Thoracic aorta endothelial cell (primary cell): ENCODE measurements at places on chromosomes 4 and X. TPM values are rescaled to one million over a fixed set of nuclear protein-coding genes. Genes with fewer than 3 reads are reported as not detected.

The PABPC1L2A gene
- not detected in 2 replicates for total RNA-seq

The PWWP3B gene
- total RNA-seq, result 1.1 and 1.3 TPM in 2 replicates

The PTPN13 gene
- 7.2 and 7.7 TPM in 2 replicates for total RNA-seq

The SUPT20HL2 gene
- total RNA-seq, result 0.07 TPM in 1 of 2 replicates, not detected in the other

The MID1 gene
- 18.1 and 30.5 TPM in 2 replicates for total RNA-seq

The TRPC3 gene
- under 0.01 TPM in 1 of 2 replicates, not detected in the other for total RNA-seq

The S100G gene
- total RNA-seq, result not detected in 2 replicates

The CFAP47 gene
- total RNA-seq, result 0.13 TPM in 1 of 2 replicates, not detected in the other

The ZDHHC15 gene
- total RNA-seq, result 0.14 and 0.40 TPM in 2 replicates

The CLCN4 gene
- 13.0 and 17.4 TPM in 2 replicates for total RNA-seq

The DMRTC1B gene
- not detected in 2 replicates for total RNA-seq

The ABLIM2 gene
- 0.36 and 0.80 TPM in 2 replicates for total RNA-seq

The SRPK3 gene
- total RNA-seq, result not detected in 2 replicates

The PRICKLE3 gene
- total RNA-seq, result 4.8 and 7.5 TPM in 2 replicates

The HPGD gene
- total RNA-seq, result not detected in 2 replicates

The KLHL8 gene
- 17.3 and 18.2 TPM in 2 replicates for total RNA-seq

The TBC1D8B gene
- total RNA-seq, result 9.0 and 10.4 TPM in 2 replicates

The INTU gene
- 5.6 and 6.5 TPM in 2 replicates for total RNA-seq

The CCKAR gene
- not detected in 2 replicates for total RNA-seq

The LYAR gene
- 38.6 and 39.6 TPM in 2 replicates for total RNA-seq

The COL25A1 gene
- 0.27 and 7.8 TPM in 2 replicates for total RNA-seq

The RS1 gene
- not detected in 2 replicates for total RNA-seq

The NHSL2 gene
- 38.0 and 71.1 TPM in 2 replicates for total RNA-seq

The FRMPD4 gene
- under 0.01 TPM in 1 of 2 replicates, not detected in the other for total RNA-seq

The DCAF4L1 gene
- total RNA-seq, result 0.13 and 0.14 TPM in 2 replicates

The DDIT4L gene
- total RNA-seq, result 17.0 and 31.8 TPM in 2 replicates

The ETDB gene
- total RNA-seq, result not detected in 2 replicates
